ENCODE measurements at places on chromosomes 16 and 17. TPM values are rescaled to one million over a fixed set of nuclear protein-coding genes. Genes with fewer than 3 reads are reported as not detected.

- no peak overlapping the region for H3K4me3 ChIP-seq
- peaks cover 5% of the 10 kb centered on the region for H3K36me3 ChIP-seq
- no peak for DNase-seq
- H3K4me1 ChIP-seq: peaks cover 26% of the 10 kb centered on the region
- no peak overlapping the region for H3K27ac ChIP-seq
- no peaks in the 10 kb centered on the region for H3K27me3 ChIP-seq
Measured at GRCh38 chr17:41806685-41807445, 4.9 kb downstream of the P3H4 start.

GRCh38 chr17:75129576-75129975 is 2.0 kb downstream of the NT5C start:
- no peaks in the 10 kb centered on the region for H3K27me3 ChIP-seq
- H3K4me1 ChIP-seq: peaks cover 34% of the 10 kb centered on the region
- no peak for DNase-seq
- H3K4me3 ChIP-seq: no peak overlapping the region

DNA sequence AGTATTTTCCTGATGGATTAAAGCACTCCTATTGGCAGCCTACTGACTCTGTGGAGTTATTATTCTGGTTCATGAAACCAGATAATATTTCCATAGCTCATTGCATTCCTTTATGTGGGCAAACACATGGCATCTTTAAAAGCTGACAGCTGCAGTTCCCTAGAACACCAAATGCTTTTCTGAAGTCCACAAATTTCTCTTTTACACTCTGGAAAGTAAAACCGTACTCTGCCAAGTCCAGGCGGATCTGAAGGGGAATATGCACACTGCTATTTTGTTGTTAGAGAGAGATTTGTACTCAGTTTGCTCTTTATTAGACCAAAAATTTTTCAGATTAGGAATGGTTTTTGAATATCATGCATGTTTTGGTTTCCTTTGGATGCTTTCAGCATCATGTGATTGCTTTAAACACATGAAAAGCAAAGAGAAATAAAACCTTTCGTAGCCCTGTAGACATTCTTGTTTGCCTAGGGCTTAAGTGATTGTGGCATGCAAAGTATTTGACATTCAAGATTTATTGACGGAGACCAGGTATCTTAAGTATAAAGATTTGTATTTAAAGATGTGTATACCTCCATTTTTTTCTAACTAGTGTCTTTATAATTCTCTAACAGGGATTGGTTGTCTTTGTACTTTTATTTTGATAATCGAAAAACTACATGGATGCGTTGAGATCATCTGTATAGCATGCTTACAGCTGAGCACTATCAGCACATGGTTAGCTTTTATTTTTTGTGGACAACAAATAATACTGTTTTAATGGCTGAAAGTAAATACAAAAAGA is 19.5 kb downstream of the SEC14L1 start:
- H3K4me3 ChIP-seq: peak overlapping the region; percentile 13
- peaks cover 89% of the 10 kb centered on the region for H3K4me1 ChIP-seq
- no peak for DNase-seq
- H3K27ac ChIP-seq: peak overlapping the region; percentile 83

DNA sequence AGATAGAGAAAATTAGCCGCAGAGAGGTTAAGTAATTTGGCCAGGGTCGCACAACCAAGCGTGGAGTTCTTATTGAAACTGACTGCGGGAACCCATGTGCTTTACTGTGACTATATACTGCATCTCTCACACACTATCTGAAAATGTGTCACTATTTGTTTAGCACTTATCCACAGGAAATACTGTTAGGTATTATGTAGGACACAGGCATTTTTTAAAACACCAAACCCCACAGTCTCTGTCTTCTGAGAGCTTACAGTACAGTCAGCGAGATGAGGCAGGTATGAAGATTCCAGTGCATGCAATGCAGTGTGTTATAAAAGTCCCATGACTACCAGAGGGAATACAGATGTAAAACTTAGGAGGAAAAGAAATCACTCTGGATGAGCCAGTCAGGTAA is 11.3 kb downstream of the RBL2 start:
- no peak overlapping the region for H3K27ac ChIP-seq
- H3K27me3 ChIP-seq: no peaks in the 10 kb centered on the region
- DNase-seq: no peak
- no peak overlapping the region for H3K4me3 ChIP-seq
- H3K36me3 ChIP-seq: peaks cover 70% of the 10 kb centered on the region
- H3K4me1 ChIP-seq: no peaks in the 10 kb centered on the region

CHST4 gene
- not detected for total RNA-seq

CCL7 gene
- not detected for total RNA-seq

GRCh38 chr17:16880121-16880842 is 91.6 kb downstream of the TNFRSF13B start:
- H3K27me3 ChIP-seq: peaks cover 25% of the 10 kb centered on the region
- H3K4me1 ChIP-seq: no peaks in the 10 kb centered on the region
- H3K27ac ChIP-seq: no peak overlapping the region
- no peaks in the 10 kb centered on the region for H3K36me3 ChIP-seq
- no peak overlapping the region for H3K4me3 ChIP-seq
- DNase-seq: no peak

SPIRE2 gene
- total RNA-seq: 1.2 TPM

GRCh38 chr17:76154292-76154691 is 13.2 kb upstream of the FOXJ1 start:
- H3K27ac ChIP-seq: no peak overlapping the region
- H3K4me1 ChIP-seq: peaks cover 3% of the 10 kb centered on the region
- H3K27me3 ChIP-seq: no peaks in the 10 kb centered on the region
- H3K36me3 ChIP-seq: peaks cover 18% of the 10 kb centered on the region
- no peak overlapping the region for H3K4me3 ChIP-seq

ITGB3 gene
- 3.3 TPM for total RNA-seq

- no peak for DNase-seq
- peaks cover 43% of the 10 kb centered on the region for H3K27me3 ChIP-seq
- H3K36me3 ChIP-seq: no peaks in the 10 kb centered on the region
- H3K27ac ChIP-seq: no peak overlapping the region
- no peaks in the 10 kb centered on the region for H3K4me1 ChIP-seq
Measured at GRCh38 chr17:6137716-6138502, 67.7 kb downstream of the WSCD1 start.

KRT13 gene
- total RNA-seq: not detected

DNA sequence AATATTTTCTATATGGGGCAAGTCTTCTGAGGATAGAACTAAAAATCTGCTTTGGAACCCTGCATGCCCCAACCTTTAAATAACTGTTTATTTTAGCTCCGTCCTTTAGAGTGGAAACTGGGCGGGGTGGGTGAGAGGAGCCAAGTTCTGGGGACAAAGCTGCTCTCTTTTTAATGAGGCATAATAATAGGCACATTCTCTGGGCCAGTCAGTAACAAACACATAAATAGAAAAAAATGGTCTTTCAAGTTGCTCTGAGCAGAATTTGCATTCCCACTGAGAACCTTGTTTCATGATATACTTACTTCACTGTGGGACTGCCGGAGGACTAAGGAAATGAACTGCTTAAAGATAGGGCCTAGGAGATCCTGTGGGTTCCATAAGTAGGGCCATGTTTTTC is 51.5 kb downstream of the KNOP1 start:
- H3K36me3 ChIP-seq: peaks cover 36% of the 10 kb centered on the region
- H3K27me3 ChIP-seq: no peaks in the 10 kb centered on the region
- peak; percentile 38 for DNase-seq
- peak overlapping the region; percentile 71 for H3K27ac ChIP-seq

VWA3A gene
- 0.25 TPM for total RNA-seq

GRCh38 chr17:21275579-21276263 is 8.8 kb upstream of the MAP2K3 start:
- no peaks in the 10 kb centered on the region for H3K27me3 ChIP-seq
- peak overlapping the region; percentile 84 for H3K27ac ChIP-seq
- H3K36me3 ChIP-seq: no peaks in the 10 kb centered on the region
- DNase-seq: peak; percentile 95

DNA sequence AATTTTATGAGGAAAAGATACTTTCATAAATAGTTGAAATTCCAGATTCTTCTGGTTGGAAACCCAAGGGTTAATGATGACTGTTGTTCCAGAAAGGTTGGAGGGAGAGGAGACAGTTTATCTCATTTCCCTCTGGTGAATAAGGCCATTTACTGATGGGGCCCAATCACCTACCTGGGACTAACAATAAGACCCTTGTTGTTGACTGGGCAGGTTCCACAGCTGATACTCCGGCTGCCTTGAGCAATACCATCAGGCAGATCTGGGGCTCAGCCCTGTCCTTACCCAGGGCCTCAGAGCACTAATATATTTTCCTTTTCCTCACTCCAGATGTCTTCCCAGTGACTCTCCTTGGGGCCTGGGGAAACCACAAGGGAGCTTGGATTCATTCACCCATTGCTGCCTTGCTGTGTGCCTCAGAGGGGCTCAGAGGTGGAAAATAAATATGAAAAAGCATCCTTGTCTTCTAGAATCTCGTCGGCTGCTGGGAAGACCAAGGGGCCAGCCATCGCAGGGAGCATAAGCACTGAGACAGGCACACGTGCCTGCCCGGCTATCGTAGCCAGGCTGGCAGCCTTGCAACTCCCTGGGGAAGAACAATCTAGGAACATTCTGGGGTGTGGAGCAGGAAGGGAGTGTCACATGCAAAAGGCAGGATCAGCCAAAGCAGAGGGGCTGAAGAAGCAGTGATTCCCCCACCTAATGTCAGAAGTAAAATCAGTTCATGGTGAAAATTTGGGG is 54.4 kb downstream of the MPRIP start:
- peaks cover 99% of the 10 kb centered on the region for H3K4me1 ChIP-seq
- H3K27ac ChIP-seq: peak overlapping the region; percentile 84
- no peak for DNase-seq
- H3K27me3 ChIP-seq: no peaks in the 10 kb centered on the region
- no peaks in the 10 kb centered on the region for H3K36me3 ChIP-seq
- H3K4me3 ChIP-seq: no peak overlapping the region

- H3K27ac ChIP-seq: no peak overlapping the region
- no peaks in the 10 kb centered on the region for H3K27me3 ChIP-seq
- no peak for DNase-seq
- no peak overlapping the region for H3K4me3 ChIP-seq
- H3K36me3 ChIP-seq: peaks cover 86% of the 10 kb centered on the region
Measured at GRCh38 chr17:36994438-36994837, 45.7 kb downstream of the AATF start.

DNA sequence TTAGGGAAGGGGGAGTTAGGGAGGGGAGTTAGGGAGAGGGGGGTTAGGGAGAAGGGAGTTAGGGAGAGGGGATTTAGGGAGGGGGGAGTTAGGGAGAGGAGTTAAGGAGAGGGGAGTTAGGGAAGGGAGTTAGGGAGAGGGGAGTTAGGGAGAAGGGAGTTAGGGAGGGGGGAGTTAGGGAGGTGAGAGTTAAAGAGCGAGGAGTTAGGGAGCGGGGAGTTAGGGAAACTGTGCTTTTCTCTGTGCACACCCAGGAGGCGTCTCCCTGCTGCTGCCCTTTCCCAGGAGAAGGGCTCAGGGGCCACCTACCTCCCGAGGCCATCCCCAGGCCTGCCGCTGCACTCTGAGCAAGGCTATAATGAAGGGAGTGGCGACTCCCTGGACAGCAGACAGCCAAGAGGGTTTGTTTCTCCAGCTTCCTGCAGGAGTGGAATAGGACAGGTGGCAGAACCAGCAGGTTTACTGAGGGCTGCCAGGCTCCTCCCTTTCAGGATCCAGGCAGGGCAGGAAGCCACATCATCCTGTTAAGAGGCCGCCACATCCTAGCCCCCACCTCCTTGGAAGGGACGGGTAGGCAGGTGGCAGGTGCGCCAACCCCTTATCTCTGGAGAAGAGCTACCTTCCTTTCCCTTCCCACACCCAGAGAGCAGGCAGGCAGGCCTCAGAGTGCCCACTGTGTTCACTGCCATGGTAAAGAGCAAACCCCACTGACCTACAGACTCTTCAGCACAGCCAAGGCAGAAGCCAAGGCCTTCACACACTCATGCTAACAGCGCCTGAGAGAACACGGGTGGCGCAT is 4.3 kb downstream of the CANT1 start:
- no peaks in the 10 kb centered on the region for H3K36me3 ChIP-seq
- no peak for DNase-seq
- H3K4me3 ChIP-seq: no peak overlapping the region
- H3K27me3 ChIP-seq: no peaks in the 10 kb centered on the region

DNA sequence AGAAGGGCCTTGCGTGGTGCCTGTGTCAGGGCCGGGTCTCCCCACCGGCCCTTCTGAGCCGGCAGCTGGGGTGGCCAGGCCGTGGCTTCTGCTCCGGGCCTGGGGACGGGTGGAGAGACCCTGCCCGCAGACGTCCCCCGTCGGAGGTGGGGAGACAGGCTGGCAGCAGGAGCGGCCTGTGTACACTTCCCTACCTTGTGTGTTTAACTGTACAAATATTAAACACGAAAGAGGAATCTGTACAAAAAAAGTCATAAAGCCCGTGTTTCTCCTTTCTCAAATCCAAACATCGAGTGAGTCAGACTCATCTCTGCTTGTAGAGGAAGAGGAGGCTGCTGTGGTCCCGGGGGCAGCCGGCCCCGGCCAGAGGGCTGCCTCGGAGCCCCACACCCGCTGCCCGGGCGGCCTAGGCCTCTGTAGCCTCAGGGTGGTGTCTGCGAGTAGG is 2.0 kb downstream of the CACNA1H start:
- peaks cover 94% of the 10 kb centered on the region for H3K27me3 ChIP-seq
- no peaks in the 10 kb centered on the region for H3K36me3 ChIP-seq
- peaks cover 42% of the 10 kb centered on the region for H3K4me1 ChIP-seq

TP53TG3D gene
- total RNA-seq: 0.80 TPM

DNA sequence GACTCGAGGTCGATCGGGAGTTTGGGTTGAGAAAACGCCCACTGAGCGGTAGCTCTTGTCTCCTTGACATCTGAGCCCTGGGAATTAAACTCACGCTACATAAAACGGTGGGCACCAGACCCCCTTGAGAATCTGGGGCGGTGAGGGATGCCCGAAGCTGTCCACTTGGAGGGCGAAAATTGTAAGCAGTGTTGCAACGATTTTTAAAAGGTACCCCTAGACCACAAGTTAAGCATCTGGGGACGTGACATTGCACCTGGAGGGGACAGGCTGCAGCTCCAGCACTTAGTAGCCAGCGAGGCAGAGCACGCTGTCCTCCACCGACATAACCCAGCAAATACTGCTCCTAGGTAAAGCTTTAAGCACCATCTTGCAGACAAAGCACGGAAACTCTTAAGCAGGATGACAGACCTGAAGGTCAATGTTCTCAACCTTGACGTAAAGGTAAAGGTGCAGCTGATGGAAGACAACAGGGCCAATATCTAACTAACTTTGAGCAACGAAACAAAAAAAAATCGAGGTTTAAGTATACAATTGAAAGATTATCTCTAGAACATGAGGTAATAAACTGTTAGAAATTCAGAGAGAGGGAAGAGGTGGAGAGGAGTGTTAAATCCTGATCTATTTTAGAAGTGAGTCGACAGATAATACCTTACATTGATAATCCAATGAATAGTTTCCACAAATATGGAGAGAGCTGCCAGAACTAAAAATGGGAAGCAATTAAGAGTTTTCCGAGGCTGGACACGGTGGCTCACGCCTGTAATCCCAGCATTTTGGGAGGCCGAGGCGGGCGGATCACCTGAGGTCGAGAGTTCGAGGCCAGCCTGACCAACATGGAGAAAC is 921 bp upstream of the CDR2 start:
- peaks cover 44% of the 10 kb centered on the region for H3K4me1 ChIP-seq
- H3K4me3 ChIP-seq: peak overlapping the region; percentile 89
- no peak for DNase-seq
- peak overlapping the region; percentile 84 for H3K27ac ChIP-seq

LGALS9B gene
- not detected for total RNA-seq

All from left ventricle myocardium inferior (tissue), 1 donor.